NCI-H1092 (cell line): ENCODE measurements at places on chromosomes 11 and 22.
A peak's percentile ranks its signal among the peaks of the same experiment; 100 is the strongest.

- DNase-seq, result no peak
Measured at GRCh38 chr11:15815246-15816195, 540.8 kb downstream of the SOX6 start.

GRCh38 chr11:112523477-112523876 is 262.8 kb upstream of the PLET1 start:
- peak; percentile 13 for DNase-seq

GRCh38 chr22:29650370-29650769 is 46.9 kb downstream of the NF2 start:
- no peak for DNase-seq

DNA sequence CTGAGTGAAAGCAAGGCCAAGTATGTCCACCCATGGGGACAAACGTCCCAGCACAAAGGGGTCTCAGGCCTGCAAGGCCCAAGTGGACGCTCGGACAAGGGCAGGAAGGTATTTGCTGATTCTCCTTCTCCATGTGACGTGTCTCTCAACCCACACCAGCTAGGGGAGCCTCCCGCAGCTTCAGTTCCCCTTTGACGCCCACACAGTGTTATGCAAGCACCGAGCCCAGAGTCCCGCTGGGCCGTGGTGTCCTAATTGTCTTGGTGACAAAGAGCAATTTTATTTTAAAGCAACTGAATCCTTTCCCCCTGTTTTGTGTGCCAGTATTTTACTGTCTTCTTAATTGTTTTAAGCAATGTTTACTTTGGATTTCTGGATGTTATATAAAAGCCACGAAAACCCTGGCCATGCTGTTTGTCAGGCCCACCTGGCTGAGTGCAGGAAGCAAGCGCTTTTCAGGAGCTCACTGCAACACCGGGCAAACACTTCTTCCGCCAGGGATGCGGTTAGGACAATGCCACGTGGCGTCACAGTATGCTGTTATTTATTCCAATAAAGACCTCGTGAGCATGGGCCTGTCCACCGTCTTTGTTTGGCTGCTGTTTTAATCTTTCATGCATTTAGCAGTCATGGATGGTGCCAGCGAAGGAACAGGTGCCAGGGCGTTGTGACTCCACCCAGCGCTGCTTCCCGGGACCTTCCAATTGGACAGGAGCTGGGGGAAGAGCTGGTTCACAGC is 8.2 kb upstream of the PARVG start:
- no peak for DNase-seq

DNA sequence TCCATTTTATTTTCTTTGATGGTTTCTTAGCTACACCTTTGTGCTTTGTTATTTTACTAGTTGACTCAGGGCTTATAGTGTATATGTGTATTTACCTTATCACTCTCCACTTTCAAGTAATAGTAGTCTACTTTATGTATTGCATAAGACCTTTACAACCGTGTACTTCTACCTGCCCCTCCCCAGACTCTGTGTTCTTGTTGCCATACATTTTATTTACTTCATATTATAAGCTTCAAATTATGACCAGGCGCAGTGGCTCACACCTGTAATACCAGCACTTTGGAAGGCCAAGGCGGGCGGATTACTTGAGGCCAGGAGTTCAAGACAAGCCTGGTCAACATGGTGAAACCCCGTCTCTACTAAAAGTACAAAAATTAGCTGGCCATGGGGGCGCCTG is 28.2 kb upstream of the CTSD start:
- no peak for DNase-seq

DNA sequence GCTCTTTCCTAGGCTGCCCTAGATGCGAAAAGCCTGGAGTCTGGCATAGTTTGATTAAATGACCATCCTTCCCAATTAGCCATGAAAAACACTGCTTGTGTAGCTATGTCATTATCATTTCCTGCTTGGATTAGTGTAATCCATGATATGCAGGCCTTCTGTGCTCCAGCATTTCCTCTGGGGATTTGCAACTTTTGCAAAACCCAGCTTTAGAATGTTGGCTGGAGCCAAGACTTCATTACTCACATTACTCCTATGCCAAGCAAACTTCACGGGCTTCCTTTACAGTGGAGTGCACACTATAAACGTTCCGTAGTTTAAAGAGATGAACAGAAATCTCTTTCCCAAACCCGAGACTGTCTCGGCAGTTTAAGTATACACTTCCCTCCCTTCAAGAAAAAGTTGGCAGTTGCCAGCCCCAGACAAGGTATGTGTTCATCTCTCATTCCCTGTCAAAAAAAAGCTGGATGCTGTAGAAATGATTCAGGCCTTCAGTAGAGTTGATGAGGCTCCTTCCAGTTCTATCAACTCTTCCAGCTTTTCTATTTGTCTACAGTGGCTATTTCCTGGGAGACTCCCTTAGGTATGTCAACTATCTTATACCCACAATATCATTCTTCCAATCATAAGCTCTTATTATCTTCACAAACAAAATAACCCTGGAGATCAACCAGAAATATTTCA is 180.0 kb downstream of the MAML2 start:
- DNase-seq, result no peak

DNA sequence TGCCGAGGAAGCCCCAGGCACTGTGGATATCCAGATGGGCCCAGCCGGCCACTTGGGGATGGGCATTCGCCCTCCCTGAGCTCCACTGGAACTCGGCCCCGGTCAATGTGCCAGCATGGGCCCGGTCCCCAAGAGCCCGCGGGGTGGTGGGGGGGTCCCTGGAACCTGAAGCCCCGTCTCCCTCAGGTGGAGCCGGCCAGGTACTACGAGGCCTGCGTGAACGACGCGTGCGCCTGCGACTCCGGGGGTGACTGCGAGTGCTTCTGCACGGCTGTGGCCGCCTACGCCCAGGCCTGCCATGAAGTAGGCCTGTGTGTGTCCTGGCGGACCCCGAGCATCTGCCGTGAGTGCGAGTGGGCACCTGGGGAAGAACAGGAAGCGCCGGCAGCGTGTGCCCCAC is 21.2 kb downstream of the MUC5AC start:
- DNase-seq, result no peak

DNA sequence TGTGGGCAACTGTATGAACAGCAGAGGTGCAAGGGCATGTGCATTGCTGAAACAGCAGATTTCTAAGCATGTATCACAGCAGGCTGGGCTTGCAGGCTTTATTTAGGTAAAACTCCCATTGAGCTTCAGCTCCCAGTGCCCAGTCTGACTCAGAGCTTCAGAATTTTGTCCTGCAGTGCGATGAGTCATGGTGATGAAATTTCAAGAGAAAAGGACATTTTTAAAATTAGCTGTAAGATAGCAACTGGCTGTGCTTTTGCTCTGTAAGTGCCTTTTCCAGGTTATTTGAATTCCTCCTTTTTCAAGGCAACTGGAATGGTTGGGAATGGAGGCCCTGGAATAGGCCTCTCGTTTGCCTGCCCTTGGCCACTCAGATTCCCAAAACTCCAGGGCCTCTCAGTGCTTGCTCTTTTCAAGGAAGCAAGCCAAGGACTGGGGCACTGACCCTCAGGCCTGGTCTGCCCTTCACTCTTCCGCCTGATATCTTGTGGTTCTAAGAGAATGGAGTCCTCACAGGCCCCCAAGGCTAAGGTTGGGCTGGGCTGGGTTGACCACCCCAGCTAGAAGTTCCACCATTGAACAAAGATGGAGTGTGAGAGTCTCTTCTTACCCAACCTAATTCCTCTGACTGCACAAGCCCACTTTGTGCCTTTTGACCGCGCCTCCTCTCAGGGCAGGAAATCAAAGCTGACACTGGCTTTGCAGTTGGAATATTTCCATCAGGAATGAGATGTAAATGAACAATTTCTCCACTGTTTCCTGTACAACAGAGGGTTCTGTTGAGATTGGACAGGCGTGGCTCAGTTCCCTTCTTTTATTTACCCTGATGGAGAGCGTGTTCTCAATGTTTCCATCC is 59.5 kb upstream of the PRSS23 start:
- DNase-seq, result no peak

GRCh38 chr11:86629045-86629706 is 43.2 kb downstream of the ME3 start:
- no peak for DNase-seq

GRCh38 chr11:60931917-60932316 is 7.7 kb downstream of the TMEM132A start:
- DNase-seq, result no peak
